Small intestine (tissue), 16 donors: ENCODE measurements at places on chromosomes 3 and 15.

- DNase-seq = no peak
These were observed 106.9 kb downstream of the LRRK1 start for GRCh38 chr15:101025896-101026631.

DNA sequence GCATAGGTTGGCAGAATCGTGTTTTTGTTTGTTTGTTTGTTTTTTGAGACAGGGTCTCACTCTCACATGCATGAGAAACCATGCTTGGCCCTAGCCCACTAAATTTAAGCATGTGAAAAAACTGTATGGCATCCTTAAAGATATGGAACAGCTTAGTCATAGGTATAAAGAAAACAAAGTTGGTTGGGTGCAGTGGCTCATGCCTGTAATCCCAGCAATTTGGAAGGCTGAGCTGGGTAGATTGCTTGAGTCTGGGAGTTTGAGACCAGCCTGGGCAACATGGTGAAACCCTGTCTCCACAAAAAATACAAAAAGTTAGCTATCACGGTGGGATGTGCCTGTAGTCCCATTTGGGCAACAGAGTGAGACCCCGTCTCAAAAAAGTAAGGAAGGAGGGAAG lies 25.2 kb downstream of the EXD1 start:
- DNase-seq = no peak

- no peak for DNase-seq
These were observed 138.8 kb downstream of the THRB start for GRCh38 chr3:24355806-24356205.

GRCh38 chr15:78216276-78217104 lies 17.9 kb downstream of the ACSBG1 start:
- no peak for DNase-seq

DNA sequence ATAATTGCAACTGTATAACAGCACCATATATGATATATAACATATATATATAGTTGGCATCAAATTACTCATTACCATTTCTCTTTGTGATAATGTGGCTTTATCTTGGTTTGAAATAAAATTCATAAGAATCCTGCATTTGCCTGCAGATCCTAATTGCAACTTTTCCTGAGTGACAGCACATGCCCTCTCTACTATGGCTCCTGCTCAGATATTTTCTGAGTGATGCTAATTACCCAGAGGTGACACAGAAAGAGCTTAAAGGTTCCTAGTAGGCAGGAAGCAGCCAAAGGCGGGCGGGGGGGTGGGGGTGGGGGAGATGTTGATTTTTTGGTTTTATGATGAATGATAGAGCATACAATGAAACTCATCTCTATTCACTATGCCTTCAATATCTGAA lies 370.6 kb downstream of the MFSD1 start:
- DNase-seq = no peak
